ENCODE measurements at places on chromosomes 5 and 9.
A peak's percentile ranks its signal among the peaks of the same experiment; 100 is the strongest.

DNA sequence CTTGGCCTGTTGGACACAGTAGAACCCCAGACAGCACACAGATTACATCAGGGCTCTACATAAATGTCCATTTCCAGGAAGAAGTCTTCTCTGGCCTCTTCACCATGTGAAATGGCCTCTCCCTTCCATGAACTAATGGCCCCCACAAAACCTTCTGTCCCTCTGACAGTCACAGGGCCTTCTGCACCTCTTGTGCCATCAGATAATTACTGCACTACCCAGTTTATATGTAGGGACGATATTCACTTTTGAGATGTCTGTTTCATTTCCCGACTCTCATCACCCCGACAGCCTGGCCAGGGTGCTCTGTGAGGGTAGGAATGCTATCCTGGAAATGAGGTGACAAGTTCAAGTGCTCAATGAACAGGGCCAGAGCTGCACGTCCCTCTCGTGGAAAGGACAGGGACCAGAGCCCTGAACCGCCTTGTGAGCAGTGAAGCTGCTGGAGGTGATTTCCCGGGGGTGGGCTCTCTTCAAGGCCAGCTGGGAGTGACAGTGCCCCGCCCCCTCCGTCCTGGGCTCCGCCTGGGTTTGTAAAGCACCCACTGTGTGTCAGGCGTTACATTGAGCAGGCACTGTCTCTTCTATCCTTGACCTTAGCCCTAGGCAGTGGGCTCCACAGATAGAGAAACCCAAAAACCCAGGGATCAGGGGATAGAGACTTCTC is 3.0 kb upstream of the FAM78A start:
- DNase-seq, result no peak

GRCh38 chr9:25677301-25678146 is 720 bp downstream of the TUSC1 start:
- peak; percentile 87 for DNase-seq

DNA sequence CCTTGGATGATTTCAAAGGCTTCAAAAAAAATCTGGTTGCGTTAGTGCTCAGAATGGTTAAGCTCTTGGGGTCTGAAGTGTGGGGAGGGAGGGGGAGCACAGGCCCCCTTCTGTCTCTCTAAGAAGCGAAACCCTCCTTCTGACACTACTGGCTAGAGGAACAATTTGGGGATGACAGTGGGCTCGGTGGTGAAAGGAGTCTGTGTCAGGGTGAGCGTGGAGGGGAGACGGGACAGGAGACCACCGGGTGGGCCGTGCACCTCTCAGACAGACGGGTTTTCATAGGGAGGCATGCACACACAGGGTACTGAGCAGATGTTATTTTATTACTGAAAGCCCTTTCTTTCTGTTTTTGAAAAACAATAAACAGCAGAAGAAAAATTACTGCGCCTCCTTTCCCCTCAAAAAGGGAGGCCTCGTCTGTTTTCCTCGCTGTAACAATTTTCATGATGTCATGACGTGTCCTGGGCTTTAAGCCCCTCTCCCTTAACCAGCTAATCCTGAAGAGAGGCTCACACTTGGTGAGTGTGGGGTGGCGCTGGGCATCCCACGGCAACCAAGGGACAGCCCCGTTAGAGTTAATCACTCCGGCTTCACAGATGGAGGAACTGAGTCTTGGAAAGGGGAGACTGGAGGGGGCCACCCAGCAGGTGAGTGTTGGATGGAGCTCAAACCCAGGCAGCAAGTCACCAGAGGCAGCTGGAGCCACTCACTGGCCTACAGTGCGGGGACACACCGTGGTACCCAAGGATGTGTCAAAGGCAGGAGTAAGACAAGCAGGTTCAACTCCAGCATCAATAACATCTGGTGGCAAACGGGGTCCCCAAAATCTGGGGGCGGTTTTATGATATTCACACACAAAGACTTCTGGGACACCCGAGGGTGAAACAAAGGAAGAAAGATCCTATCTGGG is 53.4 kb downstream of the PTCH1 start:
- DNase-seq, result no peak

- no peak for DNase-seq
These were observed 237.5 kb upstream of the KIF2A start for GRCh38 chr5:62068554-62068953.

- DNase-seq, result no peak
These were observed 8.0 kb downstream of the SAPCD2 start for GRCh38 chr9:137062384-137062783.

DNA sequence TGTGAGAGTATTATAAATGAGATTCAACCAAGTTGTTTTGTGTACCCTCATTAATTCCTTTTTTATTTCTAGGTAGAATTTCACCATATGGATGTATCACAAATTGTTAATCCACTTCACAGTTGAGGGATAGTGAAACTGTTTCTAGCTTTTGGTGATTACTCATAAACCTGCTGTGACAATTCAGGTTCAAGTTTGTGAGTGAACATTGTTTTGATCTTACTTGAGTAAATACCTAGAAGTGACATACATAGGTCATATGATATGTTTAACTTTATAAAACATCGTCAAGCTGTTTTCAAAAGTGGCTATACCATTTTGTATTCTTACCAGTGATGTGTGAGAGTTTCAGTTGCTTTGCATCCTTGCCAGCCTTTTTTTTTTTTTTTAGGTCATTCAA is 112.9 kb downstream of the CAMK4 start:
- DNase-seq, result no peak

- DNase-seq, result no peak
These were observed 4.0 kb downstream of the CIZ1 start for GRCh38 chr9:128187361-128187760.

DNA sequence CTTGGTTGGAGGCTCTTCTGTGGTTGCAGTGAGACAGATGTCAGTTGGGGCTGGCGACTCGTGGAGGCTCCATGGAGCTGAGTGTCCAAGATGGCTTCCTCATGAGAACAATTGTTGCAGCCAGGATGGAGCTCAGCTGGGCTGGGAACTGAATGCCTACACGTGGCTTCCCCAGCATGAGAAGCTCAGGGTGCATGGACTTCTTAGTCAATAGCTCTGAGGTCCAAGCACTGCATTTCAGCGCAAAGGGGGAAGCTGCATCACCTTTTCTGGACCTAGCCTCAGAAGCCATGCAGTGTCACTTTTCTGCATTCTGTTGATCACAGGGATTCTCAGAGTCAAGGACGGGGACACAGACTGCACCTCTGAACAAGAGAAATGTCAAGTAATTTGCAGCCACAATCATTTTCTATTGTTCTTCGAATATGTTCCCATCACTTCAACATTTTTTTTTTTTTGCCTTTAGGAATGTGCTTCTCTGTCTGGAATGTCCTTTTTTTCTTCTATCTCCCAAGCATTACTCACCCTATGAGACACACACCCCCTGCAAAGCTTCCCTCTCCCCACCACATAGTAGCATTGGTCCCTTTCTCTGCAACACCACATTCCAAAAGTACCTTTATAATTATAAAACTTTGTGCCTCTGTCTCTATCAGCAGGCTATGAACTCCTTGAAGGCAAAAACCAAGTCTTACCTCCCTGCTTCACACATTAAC is 57.5 kb upstream of the STK32A start:
- DNase-seq, result no peak

GRCh38 chr9:84294241-84294950 is 46.2 kb downstream of the SLC28A3 start:
- no peak for DNase-seq

DNA sequence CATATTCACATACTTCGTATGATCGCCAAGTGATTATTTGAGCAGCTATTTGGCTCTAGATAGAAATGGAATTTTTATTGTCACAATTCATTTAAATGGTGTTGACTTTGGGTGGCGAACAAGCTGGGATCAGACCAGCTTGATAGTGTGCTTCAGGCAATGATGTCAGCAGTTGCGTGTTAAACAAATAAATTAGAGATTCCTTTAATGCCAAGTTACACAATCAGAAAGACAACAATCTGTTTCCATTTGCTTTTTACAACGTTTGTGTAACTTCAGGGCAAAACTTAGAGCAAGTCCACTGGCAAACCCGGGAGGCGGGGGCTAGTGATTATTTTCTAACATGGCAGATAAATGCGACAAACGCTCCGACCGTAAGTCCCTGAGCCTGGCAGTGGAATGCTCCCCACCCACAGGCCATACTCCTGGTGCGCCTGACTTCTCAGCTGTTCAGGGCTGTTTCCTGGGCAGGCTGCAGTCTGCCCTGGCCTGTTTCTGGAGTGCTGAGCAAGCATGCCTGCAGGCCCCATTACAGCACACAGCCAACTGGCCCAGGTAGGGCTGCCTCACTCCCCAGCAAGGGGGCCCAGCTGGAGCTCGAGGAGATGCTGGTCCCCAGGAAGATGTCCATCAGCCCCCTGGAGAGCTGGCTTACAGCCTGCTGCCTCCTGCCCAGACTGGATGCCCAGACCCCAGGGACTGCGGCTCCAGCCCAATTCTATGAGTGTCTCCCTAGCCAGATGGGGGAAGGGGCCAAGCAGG is 88.7 kb downstream of the BASP1 start:
- no peak for DNase-seq

- DNase-seq, result no peak
These were observed 38.7 kb downstream of the KCTD16 start for GRCh38 chr5:144209361-144209760.

GRCh38 chr5:116038817-116039216 is 6.5 kb downstream of the ARL14EPL start:
- DNase-seq, result no peak

Data from D341Med (cell line).